ENCODE measurements at places on chromosomes 6 and 20.
A peak's percentile ranks its signal among the peaks of the same experiment; 100 is the strongest.

DNA sequence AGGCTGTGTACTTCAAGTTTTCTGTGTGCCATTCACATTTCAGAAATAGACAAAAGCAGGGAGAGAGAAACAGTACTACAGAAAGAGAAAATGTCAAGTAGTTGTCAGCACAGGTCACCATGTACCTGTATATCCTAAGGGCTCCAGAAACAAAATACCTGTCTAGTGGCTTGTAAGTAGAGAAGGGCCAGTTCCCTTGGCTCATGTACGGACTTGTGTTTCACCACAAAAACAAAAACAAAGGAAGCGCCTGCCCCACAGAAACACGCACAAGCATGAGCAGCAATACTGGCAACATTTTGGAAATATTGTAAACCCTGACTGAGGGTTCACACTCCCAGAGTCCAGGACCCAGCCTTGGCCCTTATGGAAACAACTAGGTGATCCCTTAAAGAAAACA, 44.3 kb downstream of the CNKSR3 start:
- no peak for DNase-seq

- no peak for DNase-seq
Measured at GRCh38 chr20:38471987-38472512, 593 bp upstream of the RALGAPB start.

DNA sequence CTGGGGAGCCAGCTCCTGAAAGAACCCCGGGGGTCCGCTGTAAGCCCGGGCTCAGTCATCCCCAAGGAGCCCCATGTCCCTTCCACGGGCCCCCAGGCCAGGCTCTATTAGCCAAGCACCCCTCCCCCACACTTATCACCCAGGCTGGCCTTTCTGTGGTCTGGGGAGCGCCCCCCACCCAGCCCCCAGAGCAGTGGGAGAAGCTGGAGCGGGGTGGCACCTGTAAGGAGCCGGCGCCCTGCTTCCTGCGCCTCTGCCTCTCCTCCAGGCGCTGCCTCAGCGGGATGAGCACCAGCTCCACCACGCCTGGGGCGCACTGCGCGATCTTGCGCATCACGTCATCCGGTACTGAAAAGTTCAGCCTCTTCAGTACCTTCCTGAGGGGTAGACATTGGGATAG, 2.3 kb downstream of the SPEF1 start:
- no peak for DNase-seq

DNA sequence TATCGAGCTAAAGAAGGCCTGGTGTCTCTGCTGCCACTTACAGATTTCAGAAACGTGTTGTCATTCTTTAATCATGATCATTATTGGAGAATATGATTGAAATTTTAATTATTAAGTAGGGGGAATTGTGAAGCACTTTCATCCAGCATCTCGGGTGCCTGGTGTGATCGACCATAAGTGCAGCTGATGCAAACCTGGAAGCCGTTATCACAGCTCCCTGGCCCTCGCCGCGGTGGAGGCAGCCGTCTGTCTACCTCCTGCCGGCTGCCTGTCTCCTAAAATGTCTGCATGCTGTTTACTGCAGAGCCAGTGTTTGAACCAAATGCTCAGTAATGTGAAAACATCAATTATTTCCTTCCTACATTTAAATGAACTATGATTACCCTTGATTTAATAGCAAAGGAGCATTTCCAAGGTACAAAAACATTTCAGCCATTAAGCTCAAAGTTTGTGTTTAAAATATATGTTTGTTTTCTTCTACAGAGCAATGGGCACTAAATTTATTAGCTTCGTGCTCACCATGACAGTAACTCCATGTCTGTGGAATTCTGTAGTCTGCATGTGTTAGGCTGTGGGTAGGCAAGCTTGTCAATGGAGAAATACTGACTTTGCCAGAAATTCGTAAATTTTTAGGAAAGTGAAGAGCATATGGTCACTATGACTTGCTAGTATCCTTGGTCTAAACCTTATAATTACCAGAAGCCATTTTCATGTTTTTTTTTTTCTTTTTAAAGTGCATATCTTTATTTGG, 184.5 kb upstream of the AGPAT4 start:
- DNase-seq, result no peak

GRCh38 chr20:34222208-34222607, 19.0 kb upstream of the ASIP start:
- DNase-seq, result peak; percentile 36

DNA sequence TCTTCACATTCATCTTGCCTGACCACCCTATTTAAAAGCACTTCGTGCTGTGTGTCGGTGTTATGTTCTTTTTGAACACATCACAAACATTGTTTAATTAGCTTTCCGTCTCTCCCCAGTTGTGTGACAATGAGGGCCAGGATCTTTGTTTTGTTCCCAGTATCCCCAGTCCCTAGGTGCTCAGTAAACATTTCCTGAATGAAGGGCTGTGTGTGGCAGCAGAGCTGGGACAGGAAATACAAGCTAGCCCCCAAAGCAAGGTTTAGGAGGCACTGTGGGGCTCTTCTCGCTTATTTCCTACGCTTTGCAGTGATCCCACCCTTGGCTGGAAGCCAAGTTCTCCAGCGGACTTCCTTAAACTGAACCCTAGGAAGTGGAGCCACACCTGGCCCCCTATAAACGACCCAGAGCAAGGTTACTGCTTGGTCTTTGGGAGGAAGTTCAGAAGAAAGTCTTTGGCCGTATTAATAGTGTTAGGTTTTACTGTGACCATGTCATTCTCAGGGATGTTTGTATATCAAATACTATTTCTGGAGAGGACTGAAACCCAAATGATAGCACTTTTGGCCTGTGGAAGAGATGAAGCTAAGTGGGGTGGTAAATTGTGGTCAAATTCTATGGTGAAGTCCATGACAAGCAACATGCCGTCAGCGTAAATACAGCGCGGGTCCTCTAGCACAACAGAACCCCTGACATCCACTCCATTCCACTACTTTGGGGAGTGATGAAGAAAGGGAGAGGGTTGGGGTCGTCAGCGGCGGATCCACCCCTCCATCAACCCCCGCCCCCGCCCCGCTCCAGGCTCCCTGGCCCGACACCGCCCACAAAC, 570 bp upstream of the FANCE start:
- DNase-seq, result no peak

- no peak for DNase-seq
Measured at GRCh38 chr6:164049517-164049988, 635.0 kb downstream of the QKI start.

- peak; percentile 59 for DNase-seq
Measured at GRCh38 chr6:5036269-5036668, 32.4 kb upstream of the RPP40 start.

DNA sequence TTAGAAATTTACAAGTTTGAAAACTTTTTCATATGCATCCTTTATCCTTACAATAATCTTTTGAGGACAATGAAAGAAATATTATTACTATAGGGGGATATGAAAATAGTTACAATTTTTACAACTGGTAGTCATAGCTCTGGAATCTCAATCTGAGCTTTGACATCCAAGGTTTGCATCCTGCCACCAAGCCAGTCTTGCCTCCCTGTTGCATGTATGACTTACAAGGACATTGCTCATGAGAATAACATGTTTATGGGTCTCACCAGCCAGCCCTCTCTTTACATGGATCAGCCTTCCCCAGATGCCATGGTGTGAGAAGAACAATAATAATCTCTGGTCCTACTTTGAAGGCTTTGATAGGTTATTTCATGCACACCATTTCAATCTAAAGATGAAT, 67.5 kb downstream of the THEMIS start:
- no peak for DNase-seq

DNA sequence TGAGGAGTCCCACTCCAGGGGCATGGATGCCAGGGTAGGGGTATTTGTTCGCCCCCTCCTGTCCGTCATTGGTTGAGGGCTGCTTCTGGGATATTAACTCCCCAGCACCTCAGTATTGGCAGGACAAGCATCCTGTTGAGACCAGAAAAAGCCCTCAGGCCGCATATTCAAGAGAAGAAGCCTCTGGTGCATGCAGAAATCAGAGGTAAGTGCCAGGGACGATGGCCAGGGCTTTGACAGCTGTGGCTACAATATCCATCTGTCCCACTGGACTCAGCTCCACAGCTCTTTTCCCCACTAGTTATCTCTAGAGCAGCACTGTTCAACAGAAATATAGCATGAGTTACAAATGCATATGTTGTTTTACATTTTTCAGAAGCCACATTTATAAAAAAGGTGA, 651.3 kb downstream of the KIF16B start:
- DNase-seq, result no peak

- no peak for DNase-seq
Measured at GRCh38 chr6:80618953-80619352, 512.5 kb downstream of the BCKDHB start.

DNA sequence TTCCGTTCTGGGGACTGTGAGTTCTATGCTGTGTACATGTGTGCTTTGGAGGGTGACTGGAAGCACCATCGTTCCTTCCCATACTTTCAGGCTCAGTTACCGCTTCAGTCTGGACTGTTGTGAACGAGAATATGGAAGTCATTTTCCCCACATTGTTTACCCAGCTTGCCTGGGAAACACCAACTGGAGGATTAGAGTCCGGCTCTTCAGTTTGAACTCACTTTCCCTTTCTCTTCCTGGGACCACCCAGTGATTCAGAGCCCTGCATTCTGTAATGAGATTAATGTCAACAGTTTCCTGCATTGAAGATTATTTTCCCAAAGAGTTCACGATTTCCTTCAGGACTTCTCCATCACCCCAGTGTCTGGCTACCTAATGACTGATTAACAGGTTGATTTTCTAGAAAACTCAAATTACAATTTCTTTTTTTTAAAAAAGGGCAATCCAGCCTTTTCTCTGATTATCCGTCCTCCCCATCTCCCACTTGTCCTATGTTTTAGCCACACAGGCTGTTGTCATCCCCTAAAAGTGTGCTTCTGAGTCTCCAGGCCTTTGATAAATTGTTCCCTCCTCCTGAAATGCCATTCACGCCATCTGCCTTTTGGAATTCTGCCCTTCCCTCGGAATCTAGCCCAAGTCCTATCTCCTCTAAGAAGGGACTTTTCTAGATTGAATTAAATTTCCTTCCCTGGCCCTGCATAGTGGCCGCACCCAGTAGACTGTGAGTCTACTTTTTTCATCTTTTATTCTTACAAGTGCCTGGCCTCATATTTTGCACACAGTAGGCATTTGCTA, 3.3 kb upstream of the TAGAP start:
- no peak for DNase-seq

GRCh38 chr6:168570211-168570610, 129.2 kb downstream of the SMOC2 start:
- DNase-seq, result no peak

DNA sequence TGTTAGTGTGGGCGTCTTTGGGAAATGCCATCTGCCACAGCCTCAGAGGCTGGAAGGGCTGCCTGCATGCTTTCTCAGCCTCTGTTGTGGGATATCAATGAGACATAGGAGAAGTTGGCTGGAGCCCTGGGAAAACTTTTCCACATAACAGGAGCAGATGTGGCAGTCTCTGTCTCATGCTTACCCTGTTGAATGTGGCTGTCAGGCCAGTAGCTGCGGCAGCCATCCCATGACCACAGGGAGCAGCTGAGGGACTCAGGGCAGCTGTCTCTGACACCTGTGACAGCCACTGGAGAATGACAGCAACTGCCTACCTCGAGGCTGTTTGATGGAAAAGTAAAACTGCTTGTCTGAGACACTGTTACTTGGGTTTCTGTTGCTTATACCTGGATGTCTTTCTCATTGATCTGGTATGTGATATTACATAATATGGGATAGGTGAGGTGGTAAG, 64.4 kb downstream of the TULP4 start:
- DNase-seq, result no peak

GRCh38 chr6:42195415-42195814, 659 bp upstream of the GUCA1B start:
- no peak for DNase-seq

Measured in hematopoietic multipotent progenitor cell treated with erythropoietin and hydrocortisone succinate and interleukin-3 and kit ligand, for 4 days (in vitro differentiated cells).